NCI-H510A treated with DMSO at 0.1 percent for 48 hours (cell line): ENCODE measurements at places on chromosomes 1 and 21.

DNA sequence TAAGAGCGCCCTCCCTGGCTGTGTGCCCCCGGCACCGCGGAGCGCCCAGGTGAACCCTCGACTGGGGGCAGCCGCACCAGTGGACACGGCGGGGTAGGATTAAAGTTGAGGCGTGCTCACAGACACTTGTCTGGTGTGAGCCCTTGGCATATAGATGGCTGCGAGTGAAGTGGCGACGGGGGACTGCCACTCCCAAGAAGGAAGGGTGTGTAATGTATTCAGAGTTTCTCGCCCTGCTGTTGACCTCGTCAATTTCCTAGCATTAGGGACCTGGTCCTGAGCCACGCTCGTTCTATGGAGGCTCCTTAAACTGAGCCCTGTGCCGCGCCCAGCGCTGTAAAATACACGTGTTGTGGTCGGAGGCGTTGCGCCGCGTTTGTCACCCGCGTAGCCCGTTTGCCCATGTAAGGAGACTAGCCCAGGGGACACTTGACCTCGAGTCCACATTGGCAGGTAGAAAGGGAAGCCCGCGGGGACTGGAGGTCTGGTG, 554 bp downstream of the EVA1C start:
- no peak for DNase-seq

DNA sequence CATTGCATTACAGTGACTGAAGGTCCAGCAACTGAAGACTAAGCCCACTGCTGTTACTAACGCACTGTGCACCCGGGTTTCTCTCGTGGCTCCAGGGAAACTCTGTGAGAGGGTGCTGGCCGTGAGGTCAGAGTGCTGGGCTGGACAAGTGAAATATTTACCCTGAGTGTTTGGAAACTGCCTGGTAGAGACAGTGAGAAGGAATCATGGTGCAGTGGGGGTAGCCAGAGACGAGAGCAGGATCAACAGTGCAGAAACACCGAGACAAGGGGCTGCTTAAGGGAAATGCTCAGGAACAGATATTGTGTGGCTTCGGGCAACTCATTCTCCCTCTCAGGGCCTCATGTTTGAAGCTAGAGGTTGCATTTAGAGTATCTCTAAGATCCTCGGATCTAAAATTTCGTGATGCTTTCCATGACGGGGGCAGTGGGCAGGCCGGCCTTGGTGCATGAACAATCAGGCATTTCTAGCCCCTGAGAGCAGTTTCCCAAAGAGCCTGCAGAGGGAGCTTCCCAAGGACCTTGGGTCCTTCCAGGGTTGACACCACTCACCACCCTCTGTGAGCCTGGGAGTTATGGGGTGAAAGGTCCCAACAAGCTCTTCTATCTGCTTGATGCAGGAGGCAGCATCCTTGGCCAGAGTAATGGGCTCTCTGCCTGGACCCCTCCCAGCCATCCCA, 9.7 kb downstream of the CD2 start:
- DNase-seq, result no peak

DNA sequence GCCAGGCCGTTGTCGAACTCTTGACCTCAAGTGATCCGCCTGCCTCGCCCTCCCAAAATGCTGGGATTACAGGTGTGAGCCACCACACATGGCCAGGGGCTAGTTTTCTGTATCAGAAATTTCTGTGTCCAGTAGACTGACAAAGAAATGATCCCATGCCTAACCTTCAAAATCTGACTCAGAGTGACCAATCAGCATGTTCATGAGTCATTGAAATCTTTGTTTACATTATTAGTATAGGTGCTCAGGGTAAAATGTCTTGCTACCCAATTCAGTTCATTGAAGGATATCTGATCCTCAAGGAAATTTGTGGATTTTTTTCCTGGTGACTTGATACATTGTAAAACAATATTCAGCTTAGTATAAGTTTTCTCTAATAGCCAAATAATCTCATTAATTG, 11.0 kb upstream of the LDLRAD2 start:
- DNase-seq, result no peak

DNA sequence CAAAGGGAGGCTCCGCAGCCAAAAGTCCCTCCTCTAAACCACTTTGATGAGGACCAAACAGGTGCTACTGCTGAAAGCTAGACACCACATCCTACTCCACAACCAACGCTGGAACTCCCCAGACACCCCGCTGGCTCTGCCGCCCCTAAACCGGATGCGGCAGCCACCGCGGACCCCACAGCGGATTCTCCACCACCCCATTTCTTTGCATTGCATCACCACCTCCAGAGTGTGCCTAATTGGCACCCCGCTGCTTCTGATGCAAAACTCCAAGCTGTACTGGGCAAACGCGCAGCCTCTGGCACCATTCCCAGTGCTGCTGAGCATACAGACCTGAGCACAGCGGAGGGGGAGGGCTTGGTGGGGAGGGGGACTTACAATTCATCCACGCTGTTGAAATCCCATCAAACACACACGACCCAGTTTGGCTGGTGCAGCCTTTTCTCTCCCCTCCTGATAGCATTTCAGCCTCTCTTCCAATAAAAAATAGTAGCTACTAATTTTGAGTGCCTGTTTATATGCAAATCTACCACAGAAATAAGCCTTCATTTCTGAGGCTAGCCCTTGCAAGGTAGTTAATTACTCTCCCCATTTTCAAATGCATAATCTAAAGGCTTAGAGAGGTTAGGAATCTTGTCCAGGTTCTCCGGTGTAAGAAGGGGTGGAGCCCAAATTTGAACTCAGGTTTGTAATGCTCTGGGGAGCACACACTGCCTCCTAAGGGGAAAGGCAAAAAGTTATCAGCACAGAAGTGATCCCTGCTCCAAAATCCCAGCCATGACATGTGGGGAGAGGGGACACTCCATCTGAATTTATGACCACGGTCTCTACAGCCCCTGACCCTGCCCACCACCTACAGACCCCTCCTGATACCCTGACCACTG, 12.2 kb upstream of the RGS16 start:
- peak; percentile 82 for DNase-seq

GRCh38 chr21:35974775-35975174, 85.6 kb downstream of the SETD4 start:
- DNase-seq, result peak; percentile 56

- DNase-seq, result no peak
Measured at GRCh38 chr1:93716163-93716562, 34.5 kb upstream of the BCAR3 start.

DNA sequence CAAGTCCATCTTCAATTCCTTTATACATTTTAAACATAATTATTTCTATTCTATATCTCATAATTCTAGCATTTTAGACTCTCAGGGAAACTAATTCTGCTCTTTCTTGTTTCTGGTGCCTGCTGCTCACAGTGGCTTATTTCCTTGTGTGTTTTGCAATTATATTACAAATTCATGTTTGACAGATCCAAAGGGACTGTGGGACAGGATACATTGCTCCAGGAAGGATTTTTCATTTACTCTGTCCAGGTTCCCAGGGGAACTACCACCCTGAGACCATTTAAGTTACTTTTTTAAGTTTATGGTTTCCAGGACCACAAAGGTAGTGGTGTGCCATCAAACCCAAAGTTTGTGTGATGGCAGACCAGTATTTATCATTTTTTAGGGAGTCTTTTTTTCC, 6.6 kb downstream of the TTC39A start:
- DNase-seq, result no peak

DNA sequence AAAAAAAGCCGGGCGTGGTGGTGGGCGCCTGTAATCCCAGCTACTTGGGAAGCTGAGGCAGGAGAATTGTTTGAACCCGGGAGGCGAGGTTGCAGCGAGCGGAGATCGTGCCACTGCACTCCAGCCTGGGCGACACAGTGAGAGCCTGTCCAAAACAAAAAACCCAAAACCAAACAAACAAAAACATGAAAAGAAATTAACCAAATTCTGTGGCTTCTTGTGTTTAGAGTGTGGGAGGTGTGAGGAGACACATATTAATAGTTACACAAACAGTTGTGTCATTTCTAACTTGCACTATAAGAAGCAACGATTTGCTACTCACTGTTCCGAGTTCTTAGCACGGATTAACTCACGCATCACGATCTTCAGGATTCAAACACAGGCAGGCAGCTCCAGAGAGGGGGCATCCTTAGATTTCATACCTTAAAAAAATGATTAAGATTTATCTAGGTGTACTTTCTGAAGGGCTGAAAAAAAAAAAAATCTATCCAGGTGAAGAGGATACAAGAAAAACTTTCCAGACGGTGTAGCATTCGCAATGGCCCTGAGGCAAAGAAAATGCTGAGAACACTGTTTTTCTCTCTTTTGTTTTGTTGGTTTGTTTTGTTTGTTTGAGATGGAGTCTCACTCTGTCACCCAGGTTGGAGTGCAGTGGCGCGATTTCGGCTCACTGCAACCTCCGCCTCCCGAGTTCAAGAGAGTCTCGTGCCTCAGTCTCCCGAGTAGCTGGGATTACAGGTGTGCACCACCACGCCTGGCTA, 713 bp upstream of the HMGCL start:
- DNase-seq, result peak; percentile 30

DNA sequence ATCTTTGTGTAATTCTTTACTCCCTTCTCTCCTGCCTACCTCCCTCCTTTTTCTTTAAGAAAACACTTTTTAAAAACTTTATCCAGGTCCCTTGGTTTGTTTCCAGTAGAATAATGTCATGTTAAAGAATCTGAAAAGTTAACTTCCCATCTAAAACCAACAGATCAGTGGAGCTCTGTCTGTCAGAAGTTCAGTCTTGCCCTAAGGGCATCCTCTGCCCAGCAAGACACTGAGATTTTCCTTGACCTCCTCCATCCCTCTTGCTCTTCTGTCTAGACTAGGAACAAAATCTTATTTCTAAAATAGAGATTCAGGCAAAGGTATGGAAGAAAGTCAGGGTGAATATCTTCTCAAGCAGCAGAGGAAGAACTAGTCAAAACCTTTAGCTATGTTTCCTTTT, 5.7 kb upstream of the GNL2 start:
- DNase-seq, result no peak
